ENCODE measurements at places on chromosomes 12 and 14.
A peak's percentile ranks its signal among the peaks of the same experiment; 100 is the strongest.

DNA sequence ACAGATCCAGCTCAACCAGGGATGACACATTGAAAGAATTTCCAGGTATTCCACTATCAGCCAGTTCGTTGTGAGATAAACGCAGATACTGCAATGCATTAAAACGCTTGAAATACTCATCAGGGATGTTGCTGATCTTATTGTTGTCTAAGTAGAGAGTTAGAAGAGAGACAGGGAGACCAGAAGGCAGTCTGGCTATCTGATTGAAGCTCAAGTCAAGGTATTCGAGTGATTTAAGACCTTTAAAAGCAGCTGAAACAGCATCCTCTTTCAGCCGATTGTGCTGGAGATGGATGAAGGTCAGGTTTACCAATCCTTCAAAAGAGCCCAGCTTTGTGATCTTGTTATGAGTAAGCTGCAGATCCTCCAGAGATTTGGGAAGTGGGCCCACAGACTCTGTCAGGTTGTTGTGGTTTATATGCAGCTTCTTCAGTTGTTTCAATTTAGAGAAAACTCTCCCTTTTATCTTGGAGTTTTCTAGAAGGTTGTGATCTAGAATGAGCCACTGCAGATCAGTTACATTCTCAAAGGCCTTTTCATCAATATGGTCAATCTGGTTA lies 3.0 kb downstream of the LUM start:
- DNase-seq, result no peak

- no peak for DNase-seq
Observed at GRCh38 chr12:31386364-31386777, 60.4 kb upstream of the SINHCAF start.

GRCh38 chr14:66464261-66464660 lies 21.9 kb upstream of the CCDC196 start:
- no peak for DNase-seq

DNA sequence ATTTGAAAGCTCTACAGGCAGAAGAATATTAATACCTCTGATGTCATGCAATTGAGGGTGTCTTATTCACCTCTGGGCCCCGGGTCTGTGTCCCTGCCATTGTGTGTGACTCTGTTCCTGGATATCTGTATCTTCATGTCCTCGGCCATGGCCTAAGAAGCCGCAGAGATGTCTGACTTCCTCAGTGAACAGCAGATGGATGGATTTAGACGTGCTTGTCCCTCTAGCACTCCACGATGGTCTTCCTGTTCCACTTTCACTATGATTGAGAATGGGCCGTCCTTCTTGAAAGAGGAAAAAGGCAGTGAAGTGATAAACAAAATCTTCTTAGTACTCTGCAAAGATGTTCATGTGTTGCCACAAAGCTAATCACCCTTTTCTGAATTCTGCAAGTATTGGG lies 217.4 kb downstream of the SLC41A2 start:
- peak; percentile 71 for DNase-seq

GRCh38 chr12:109695961-109696461 lies 17.6 kb upstream of the FAM222A start:
- DNase-seq, result peak; percentile 29
